ENCODE measurements at places on chromosomes 12 and 14.

GRCh38 chr12:132190012-132190755 is 45.9 kb downstream of the NOC4L start:
- DNase-seq: no peak

DNA sequence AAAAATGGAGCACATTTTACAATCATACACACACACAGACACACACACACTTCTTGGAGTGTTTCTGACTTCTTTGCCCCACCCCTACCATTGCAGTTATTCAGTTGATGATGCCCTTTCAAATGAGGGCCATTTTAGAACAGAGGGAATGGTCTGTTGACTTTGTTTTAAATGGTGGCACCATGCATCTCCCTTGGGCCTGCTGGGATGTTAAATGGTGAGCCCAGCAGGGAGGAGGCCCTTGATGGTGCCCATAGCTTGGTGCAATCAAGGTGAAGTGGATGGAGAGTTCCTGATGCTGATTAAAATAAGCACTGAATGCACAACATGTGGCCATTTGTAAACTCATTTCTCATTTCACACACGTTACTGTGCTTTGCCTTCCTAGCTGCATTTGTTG is 13.3 kb downstream of the C12orf75 start:
- no peak for DNase-seq

DNA sequence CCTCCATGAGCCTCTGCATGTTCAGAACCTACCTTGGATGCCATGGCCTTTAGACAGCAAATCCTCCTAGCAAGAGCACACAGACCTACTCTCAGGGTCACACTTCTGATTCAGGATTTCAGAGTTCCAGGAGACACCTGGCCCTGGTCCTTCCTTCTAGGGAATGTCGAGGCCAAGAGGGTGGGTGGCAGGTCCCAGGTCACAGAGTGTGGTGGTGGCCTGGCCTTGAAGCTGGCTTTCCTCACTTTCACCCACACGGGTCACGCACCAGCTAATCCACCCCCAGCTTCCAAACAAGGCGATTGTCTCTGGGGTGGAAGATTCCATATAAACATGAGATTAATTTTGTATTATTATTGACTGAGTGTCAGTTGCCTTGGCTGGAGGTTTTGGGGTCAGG is 328.3 kb upstream of the RTL1 start:
- DNase-seq: no peak

GRCh38 chr14:72855913-72856312 is 38.0 kb downstream of the DPF3 start:
- DNase-seq: peak; percentile 61

GRCh38 chr12:124565656-124566160 is 1.7 kb downstream of the NCOR2 start:
- no peak for DNase-seq

DNA sequence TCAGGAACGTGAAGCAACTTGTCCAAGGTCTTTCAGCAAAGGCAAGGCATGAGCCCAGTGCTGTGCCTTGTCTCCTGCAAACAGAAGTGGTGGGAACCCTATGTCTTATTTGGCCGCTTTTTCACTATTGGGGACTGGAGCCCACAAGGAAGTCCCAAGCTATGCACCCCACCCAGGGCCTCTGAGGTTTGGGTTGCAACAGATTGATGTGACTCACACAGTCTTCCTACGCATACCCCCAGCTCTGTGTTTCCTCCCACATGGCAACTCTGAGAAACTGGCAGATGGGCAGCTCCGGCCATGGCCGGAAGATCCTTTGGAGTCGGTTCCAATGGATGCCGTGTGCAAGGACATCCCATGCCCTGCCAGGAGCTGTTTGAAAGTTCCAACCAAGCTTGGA is 28.3 kb upstream of the CMKLR1 start:
- peak; percentile 31 for DNase-seq

DNA sequence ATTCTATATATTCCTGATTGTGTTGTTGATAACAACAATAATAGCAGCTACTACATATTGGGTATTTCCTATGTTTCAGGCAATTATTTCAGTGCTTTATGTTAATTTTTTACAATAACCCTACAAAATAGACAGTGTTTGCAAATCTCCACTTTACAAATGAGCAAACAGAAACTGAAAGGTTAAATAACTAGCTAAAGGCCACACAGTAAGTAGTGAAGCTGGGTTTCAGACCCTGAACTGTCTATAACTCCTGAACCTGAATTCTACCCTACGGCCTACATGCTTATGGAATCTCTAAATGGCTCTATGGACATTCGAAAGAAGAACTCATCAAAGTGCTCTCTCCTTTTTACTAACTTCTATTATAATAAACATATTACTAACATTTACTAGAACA is 19.7 kb upstream of the NUDT4 start:
- DNase-seq: no peak

- DNase-seq: no peak
Observed at GRCh38 chr12:105921872-105922669, 216.7 kb downstream of the NUAK1 start.

GRCh38 chr14:38745861-38746260 is 357.2 kb downstream of the SEC23A start:
- DNase-seq: no peak

DNA sequence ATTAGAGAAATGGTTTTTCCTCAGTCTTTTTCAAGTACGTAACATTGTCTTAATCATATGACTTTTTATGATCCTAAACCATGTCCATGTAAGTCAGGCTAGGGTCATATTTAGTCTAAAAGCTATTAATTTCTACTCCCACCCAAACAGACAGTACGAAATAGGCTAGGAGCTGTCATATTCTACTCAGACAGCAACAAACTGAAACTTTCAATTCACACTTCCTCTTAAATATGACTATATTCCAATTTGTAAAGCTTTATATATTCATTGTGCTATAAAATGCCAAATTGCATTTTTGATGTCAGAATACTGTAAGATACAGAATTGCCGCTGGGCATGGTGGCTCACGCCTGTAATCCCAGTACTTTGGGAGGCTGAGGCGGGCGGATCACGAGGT is 3.5 kb downstream of the NUP37 start:
- no peak for DNase-seq

- no peak for DNase-seq
Observed at GRCh38 chr12:46808955-46809697, 16.7 kb downstream of the SLC38A4 start.

GRCh38 chr12:128083132-128083729 is 183.7 kb upstream of the TMEM132C start:
- DNase-seq: no peak

DNA sequence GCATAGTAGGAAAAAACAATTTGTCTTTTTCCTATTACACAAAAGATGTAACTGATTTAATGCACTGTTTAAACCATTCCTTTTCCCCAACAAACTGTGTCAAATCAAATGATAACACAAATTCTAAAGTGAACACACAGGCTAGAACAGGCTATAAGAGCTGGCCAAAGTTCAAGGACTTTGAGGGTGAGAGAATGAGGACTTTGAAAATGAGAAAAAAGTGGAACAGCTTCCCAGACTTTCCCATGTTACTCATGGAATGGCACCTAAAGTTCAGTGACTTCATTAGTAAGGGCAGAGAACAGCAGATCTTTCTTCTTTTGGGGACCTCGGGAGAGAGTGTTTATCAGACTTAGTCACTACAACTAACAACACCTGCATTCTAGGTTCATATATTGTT is 22.6 kb downstream of the TMEM253 start:
- DNase-seq: no peak

DNA sequence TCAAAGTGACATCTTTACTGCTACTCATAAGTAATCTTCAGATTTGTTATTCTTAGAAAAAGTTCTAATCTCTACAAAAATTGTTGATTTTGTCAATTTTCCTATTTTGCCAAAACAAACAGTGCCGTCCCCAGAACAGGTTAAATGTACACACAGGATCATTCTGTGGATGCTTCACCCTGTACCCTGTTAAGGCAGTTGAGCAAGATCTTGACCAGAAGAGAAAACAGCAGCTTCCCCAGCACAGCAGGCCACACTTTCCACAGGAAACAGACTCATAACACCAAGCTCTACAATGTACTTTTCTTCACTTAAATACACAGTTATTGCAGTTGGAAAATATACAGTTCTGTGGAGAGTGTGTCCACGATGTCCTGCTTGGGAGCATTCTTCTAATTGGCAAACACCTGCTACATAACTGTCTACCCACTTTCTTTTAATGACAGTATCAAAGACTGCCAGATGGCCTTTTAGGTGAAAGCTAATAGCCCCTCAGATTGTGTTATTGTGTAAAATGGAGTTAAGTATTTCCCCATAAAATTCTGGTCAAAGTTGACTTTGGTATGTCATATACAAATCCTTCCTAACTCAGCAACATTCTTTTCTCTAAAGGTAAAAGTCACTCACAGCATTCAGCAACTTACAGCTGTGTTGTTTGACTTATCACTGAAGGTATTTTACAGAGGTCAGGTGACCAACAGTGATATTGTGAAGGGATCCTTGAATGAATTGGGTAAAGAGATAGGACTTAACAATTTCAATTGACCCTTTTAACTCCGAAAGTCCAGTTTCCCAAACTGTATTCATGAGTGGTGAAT is 77.0 kb downstream of the SEC23A start:
- DNase-seq: no peak

DNA sequence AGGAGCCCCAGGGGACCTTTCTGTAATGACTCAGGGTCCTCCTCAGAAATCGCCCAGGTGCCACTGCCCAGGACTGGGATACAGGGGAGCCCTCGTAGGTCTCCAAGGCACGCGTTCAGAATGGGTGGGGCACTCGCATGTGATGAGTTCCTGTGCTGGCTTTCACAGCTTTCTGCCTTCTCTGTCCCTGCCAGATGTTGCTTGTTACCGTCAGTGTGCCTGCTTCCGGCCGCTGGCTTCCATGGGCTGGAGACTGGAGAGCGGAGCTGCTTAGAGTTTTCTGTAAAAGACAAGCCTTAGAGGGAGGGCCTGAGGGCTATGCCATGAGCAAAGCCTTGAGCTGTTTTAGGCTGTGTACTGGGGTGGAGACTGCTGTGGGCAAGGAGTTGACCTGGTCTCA is 75.0 kb upstream of the SLC24A4 start:
- DNase-seq: no peak

- DNase-seq: no peak
Observed at GRCh38 chr14:89730687-89731086, 223.8 kb downstream of the EFCAB11 start.

DNA sequence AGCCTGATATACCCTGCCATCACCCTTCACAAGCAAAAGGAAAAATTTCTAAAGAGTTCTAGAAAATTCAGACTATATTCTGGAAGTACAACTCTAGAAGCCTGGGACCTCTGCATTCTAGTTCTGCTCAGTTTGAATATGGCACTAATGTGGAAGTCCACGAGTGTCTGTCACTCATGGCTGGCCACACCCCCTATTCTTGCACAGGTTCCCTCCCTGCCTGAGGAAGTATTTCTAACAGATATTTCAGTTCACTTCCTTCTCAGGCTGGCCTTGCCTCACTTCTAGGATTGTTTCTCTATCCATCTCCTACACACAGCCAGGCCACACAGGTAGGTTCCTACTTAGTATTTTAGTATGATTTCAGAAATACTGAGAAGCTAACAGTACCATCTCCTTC is 67.4 kb downstream of the PHLDA1 start:
- no peak for DNase-seq

DNA sequence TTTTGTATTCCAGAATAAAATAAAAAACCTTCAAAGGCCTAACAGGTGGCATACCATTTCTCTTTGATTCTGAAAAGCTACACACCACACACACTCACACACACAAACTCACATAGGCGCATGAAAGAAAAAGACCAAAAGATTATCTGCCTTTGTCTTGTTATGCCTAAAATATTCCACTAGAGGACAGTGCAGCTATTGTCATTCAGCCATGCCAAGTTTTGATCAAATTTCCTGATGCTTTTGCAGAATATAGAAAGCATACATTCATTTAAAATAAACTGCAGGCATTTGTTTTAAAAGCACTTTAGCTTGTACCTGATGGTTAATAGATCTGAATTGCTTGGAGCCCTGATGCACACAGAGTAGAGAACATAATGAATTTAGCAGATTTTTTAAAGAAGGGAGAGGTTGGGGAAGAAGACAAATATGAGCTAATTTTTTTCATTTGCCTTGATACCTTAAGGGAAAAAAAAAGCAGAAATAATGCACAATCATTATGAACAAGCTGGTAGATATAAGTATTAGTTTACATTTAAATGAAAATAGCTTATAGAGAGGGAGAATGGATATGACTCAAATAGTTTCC is 1766.9 kb upstream of the SEL1L start:
- DNase-seq: no peak

DNA sequence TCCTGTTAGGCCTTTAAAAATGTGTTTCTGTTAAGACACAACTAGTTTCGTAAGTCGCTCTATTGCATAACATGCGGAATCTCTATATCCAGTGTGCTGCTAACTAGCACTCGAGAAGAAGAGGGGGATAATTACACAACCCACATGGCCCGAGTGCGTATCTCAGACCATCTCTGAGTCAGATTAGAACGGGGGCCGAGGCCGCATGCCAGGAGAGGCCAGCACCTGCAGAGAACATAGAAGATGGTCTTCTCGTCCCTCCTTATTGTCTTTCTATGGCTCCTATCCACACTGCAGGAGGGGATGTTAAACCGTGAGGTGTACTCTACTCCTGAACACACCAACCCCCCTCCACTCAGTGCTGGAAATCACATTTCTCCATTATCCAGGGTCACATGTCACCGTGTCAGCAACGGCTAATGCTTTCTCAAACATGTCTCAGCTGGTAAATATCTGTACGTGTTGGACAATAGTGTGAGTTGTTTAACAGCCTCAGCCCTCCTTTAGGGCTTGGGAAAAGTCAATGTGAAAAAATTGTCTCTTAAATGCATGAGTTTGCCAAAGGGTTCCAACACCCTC is 56.3 kb downstream of the CCDC88C start:
- DNase-seq: no peak

DNA sequence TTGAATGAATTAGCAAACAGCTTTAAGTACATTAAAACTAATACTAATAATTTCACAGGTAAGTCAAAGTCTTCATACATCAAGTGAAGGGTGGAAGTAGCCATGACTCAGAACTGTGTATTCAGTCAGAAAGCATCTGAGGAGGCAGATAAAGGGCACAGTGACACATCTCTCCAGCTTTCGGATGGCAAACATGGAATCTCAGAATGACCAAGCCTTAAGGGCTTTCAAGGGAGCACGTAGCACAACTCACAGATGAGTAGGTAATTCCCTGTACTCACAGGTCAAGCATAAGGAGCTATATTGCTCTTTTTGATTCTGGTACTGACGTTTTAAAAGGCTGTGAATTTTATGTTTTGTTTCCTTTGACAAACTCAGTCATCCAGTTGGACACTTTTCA is 56.0 kb downstream of the MDGA2 start:
- no peak for DNase-seq

GRCh38 chr12:49609059-49609874 is 3.8 kb upstream of the FAM186B start:
- DNase-seq: no peak
